ENCODE measurements at places on chromosomes 16 and 17. TPM values are rescaled to one million over a fixed set of nuclear protein-coding genes. Genes with fewer than 3 reads are reported as not detected.

DNA sequence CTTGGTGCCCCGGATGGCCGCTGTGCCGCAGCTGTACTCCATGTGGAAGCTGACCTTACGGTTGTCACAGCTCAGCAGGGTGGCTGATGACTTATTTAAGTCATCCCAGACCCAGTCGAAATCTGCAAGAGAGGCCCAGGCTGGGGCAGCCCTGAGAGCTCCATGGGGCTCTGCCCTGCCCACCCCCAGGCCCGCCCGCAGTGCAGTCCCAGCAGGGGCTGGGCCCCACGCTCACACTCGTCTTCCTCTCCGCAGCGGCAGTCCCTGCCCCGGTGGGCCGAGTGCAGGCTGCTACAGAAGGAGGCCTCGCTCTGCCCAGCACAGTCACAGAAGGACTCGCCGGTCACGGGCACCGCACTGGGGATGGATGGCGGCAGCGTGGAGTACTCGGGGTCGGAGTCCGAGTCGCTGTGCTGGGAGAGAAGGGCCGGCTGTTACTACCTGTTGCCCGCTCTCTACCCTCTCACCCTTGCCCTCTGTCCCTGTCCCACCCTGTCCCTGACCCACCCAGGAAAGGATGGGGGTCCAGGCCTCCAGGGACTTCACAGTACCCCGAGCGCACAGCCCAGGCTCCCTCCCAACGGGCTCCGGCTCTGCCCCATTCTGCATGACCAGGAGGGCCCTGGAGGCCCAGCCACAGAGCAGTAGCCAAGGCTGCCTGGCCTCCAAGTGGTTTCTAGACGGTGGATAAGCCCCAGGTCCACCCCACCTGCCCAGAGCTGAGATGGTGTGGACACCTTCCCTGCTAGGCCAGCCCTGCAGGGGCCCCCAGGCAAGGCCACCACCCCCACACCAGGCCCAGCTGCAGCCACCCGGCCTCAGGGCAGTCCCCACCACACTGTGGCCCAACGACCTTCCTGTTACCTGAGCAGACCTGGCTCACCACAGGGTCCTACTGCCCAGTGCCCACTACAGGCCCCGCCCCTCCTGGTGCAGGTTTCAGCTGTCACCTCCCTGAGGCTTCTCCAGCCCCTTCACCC is 3.9 kb downstream of the SPSB3 start:
- H3K4me1 ChIP-seq: peaks cover 20% of the 10 kb centered on the region
- H3K36me3 ChIP-seq: no peaks in the 10 kb centered on the region
- no peak overlapping the region for H3K4me3 ChIP-seq
- peak; percentile 24 for DNase-seq
- no peaks in the 10 kb centered on the region for H3K27me3 ChIP-seq

GRCh38 chr17:44628243-44629188 is 27.8 kb upstream of the MEIOC start:
- no peak overlapping the region for H3K4me3 ChIP-seq
- peak; percentile 68 for DNase-seq
- no peaks in the 10 kb centered on the region for H3K36me3 ChIP-seq
- no peak overlapping the region for H3K27ac ChIP-seq
- H3K4me1 ChIP-seq: no peaks in the 10 kb centered on the region

- no peak overlapping the region for H3K4me3 ChIP-seq
- H3K27ac ChIP-seq: no peak overlapping the region
- H3K27me3 ChIP-seq: no peaks in the 10 kb centered on the region
- no peak for DNase-seq
Observed at GRCh38 chr17:76716839-76717215, 6.1 kb upstream of the MXRA7 start.

- H3K27ac ChIP-seq: no peak overlapping the region
- no peak for DNase-seq
- H3K27me3 ChIP-seq: no peaks in the 10 kb centered on the region
- no peaks in the 10 kb centered on the region for H3K36me3 ChIP-seq
Observed at GRCh38 chr16:72908362-72909167, 139.4 kb downstream of the ZFHX3 start.

The EFNB3 gene
- total RNA-seq: 1.3 TPM

- peak overlapping the region; percentile 84 for H3K4me3 ChIP-seq
- H3K27me3 ChIP-seq: no peaks in the 10 kb centered on the region
- H3K36me3 ChIP-seq: no peaks in the 10 kb centered on the region
- DNase-seq: no peak
Observed at GRCh38 chr17:32141258-32141657, 1.0 kb upstream of the RHOT1 start.

The EXOC3L1 gene
- total RNA-seq: 1.6 TPM

The CSF3 gene
- not detected for total RNA-seq

DNA sequence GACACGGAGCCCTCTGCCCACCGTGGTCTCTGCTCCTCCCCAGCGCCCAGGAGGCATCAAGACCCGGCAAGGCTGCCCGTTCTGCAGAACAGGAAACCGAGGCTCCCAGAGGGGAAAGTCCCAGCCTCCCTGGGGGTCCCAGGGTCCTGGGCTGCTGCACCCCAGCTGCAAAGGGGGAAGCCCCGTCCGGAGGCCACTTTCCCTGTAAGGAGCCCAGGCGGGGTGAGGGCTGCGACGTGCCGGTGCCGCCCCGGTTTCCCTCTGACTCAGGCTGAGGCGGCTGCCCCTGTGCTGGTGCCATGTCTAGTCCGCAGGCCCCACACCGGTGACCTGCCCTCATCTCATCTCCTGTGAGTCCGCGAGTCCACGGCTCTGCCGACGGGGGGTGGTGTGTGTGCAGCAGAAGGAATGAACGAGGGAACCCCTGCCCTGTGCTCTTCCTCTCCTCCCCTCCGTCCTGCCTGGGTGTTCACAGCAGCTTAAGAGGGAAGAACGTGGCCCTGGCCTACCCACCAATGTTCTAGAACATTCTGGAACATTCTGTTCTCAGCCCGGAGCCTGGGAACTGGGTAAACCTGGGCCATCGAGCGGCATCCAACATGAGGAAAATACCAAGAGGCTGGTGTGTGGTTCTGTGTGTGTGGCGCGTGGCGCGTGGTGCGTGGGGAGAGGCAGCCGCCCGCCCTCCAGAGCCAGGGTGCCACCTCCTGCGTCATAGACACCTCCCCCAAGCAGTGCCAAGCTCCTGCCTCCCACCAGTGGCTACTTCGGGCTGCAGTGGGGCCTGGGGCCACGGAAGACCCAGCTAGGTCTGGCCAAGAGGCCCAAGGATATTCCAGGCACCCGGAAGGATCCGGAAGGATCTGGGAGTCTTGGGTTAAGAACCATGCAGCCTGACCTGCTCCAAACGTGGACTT is 7.0 kb upstream of the CBFA2T3 start:
- no peak for DNase-seq
- H3K4me1 ChIP-seq: no peaks in the 10 kb centered on the region
- no peaks in the 10 kb centered on the region for H3K36me3 ChIP-seq
- no peaks in the 10 kb centered on the region for H3K27me3 ChIP-seq
- H3K27ac ChIP-seq: no peak overlapping the region

- H3K36me3 ChIP-seq: no peaks in the 10 kb centered on the region
- no peak for DNase-seq
- H3K27me3 ChIP-seq: no peaks in the 10 kb centered on the region
- no peak overlapping the region for H3K4me3 ChIP-seq
- no peaks in the 10 kb centered on the region for H3K4me1 ChIP-seq
Observed at GRCh38 chr16:46817961-46818360, 13.0 kb downstream of the C16orf87 start.

GRCh38 chr16:268141-269053 is 7.3 kb downstream of the RGS11 start:
- DNase-seq: peak; percentile 90
- H3K4me3 ChIP-seq: no peak overlapping the region
- peaks cover 17% of the 10 kb centered on the region for H3K36me3 ChIP-seq
- peaks cover 12% of the 10 kb centered on the region for H3K4me1 ChIP-seq
- peak overlapping the region; percentile 77 for H3K27ac ChIP-seq

- no peaks in the 10 kb centered on the region for H3K27me3 ChIP-seq
- H3K4me3 ChIP-seq: no peak overlapping the region
- H3K36me3 ChIP-seq: no peaks in the 10 kb centered on the region
Observed at GRCh38 chr17:3838206-3838605, 7.8 kb downstream of the NCBP3 start.

DNA sequence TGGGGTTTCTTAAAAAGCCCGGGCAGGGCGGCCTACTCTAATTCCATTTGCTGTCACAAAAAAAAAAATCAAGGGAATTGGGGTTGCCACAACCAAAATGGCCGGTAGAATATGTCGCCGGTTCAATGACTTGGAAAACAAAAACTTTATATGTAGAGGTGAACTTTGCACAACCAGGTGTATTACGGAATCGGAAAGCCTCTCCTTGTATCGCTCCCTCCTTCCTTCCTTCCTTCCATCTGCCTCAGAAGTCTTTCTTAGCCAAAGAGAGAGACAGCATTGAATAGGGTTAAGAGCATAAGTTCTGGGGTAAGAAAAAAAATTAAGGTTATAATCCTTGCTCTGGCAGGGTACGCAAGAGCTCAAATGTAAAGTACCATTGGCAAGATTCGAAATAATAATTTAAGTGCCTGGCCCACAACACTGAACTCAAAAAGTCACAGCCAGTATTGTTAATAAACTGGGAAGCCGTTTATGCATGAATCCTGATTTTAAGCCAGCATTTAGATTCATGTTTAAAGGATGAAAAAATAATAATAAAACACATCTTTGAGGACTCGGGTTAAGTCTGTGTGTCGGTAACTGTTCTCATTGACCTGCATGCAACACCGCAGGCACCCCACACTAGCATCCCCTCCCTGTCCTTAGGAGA is 522 bp upstream of the GLG1 start:
- no peaks in the 10 kb centered on the region for H3K36me3 ChIP-seq
- H3K4me1 ChIP-seq: peaks cover 21% of the 10 kb centered on the region
- no peak for DNase-seq

GRCh38 chr16:54932021-54932660 is 1.5 kb downstream of the IRX5 start:
- H3K4me3 ChIP-seq: no peak overlapping the region
- no peak for DNase-seq

GRCh38 chr17:2703606-2704005 is 8.0 kb downstream of the CLUH start:
- DNase-seq: peak; percentile 58
- no peak overlapping the region for H3K27ac ChIP-seq
- peaks cover 19% of the 10 kb centered on the region for H3K4me1 ChIP-seq
- H3K36me3 ChIP-seq: peaks cover 56% of the 10 kb centered on the region

The OR3A3 gene
- total RNA-seq: not detected

GRCh38 chr17:42386777-42387657 is 1.2 kb downstream of the STAT3 start:
- H3K4me1 ChIP-seq: peaks cover 5% of the 10 kb centered on the region
- no peaks in the 10 kb centered on the region for H3K27me3 ChIP-seq
- peak overlapping the region; percentile 99 for H3K27ac ChIP-seq

The ATP5PD gene
- total RNA-seq: 109 TPM

GRCh38 chr17:66441101-66441661 is 138.8 kb downstream of the PRKCA start:
- no peak overlapping the region for H3K27ac ChIP-seq
- H3K4me3 ChIP-seq: no peak overlapping the region
- no peaks in the 10 kb centered on the region for H3K36me3 ChIP-seq
- no peaks in the 10 kb centered on the region for H3K4me1 ChIP-seq

The GFAP gene
- 0.57 TPM for total RNA-seq

GRCh38 chr17:55743103-55743679 is 7.7 kb upstream of the PCTP start:
- no peaks in the 10 kb centered on the region for H3K4me1 ChIP-seq
- H3K36me3 ChIP-seq: no peaks in the 10 kb centered on the region
- no peak overlapping the region for H3K4me3 ChIP-seq
- DNase-seq: peak; percentile 28
- H3K27ac ChIP-seq: no peak overlapping the region

- no peak overlapping the region for H3K4me3 ChIP-seq
- no peaks in the 10 kb centered on the region for H3K36me3 ChIP-seq
- H3K27ac ChIP-seq: no peak overlapping the region
- no peaks in the 10 kb centered on the region for H3K4me1 ChIP-seq
- DNase-seq: no peak
- no peaks in the 10 kb centered on the region for H3K27me3 ChIP-seq
Observed at GRCh38 chr17:58320163-58320558, 8.4 kb downstream of the TSPOAP1 start.

GRCh38 chr16:82864332-82865040 is 237.7 kb downstream of the CDH13 start:
- DNase-seq: no peak
- no peaks in the 10 kb centered on the region for H3K27me3 ChIP-seq
- H3K4me3 ChIP-seq: no peak overlapping the region
- H3K36me3 ChIP-seq: no peaks in the 10 kb centered on the region

DNA sequence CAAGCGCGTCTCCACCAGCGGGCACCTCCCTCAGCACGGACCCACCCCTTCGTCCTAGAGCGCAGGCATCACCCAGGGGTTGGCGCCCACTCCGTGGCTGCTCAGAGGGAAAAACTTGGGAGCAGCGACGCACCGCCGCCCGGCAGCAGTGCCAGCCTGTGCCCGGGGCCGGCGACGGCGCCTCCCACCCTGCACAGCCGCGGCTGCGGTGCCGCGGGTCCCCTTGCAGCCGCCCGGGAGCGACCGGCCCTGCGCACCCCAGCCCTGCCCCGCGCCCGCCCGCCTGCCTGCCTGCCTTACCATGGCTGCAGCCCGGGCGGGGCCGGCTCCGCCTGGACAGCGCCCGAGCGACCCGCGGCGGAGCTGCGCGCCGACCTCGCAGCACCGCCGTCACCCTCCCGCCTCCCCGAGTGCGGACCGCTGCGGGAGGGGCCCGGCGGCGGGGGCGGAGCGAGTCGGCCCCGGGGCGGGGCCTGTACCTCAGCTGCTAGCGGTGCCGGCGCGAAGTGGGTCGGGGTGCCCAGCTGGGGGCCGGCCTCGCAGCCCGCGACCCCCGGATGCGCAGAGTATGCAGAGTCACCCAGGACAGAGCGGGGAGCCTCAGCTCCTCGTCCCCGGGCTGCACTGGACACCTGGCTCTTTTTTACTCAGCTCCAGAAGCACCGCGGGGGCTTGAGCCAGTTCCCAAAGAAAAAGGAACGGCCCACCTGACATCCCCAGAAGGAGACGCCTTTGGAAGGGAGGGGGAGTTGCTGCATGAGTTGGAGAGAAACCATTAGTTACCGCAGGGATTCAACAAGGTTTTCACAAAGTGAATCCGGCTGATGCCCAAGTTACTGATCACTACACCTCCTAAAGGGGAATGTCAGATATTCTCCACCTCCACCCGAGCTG is 17.5 kb upstream of the MTMR4 start:
- H3K27me3 ChIP-seq: no peaks in the 10 kb centered on the region
- no peaks in the 10 kb centered on the region for H3K4me1 ChIP-seq
- H3K36me3 ChIP-seq: no peaks in the 10 kb centered on the region
- DNase-seq: peak; percentile 42

- no peaks in the 10 kb centered on the region for H3K36me3 ChIP-seq
- H3K4me1 ChIP-seq: peaks cover 3% of the 10 kb centered on the region
- no peak for DNase-seq
- H3K27me3 ChIP-seq: no peaks in the 10 kb centered on the region
- no peak overlapping the region for H3K4me3 ChIP-seq
Observed at GRCh38 chr16:30846649-30847402, 47.1 kb downstream of the BCL7C start.

Data from pancreas (tissue), 10 donors.